ENCODE measurements at places on chromosomes 7 and 10.
A peak's percentile ranks its signal among the peaks of the same experiment; 100 is the strongest.

DNA sequence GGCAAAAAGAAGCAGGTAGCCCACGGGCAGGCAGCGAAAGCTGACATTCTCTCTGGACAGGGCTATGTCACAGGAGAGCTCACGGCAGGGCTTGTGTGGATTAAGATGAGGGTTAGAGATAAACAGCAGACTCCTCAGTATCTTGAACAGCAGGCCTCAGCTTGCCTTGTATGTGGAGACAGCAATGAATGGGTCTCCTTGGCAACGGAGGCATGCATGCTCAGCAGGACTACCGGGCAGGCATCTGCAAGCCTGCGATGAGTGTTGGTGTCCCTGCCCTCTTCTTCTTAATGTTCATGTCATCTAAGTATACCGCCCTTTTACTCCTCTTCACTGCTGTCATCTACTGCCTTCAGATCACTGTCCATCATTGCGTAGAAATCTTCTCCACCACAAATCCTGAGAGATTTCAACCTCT lies 81.9 kb upstream of the C1GALT1 start:
- peak; percentile 70 for DNase-seq

GRCh38 chr10:79231908-79232307 lies 115.4 kb upstream of the PPIF start:
- no peak for DNase-seq

- DNase-seq, result no peak
Measured at GRCh38 chr10:109327266-109327665, 596.0 kb downstream of the XPNPEP1 start.

GRCh38 chr7:100607111-100607510 lies 4.9 kb downstream of the PCOLCE start:
- no peak for DNase-seq

DNA sequence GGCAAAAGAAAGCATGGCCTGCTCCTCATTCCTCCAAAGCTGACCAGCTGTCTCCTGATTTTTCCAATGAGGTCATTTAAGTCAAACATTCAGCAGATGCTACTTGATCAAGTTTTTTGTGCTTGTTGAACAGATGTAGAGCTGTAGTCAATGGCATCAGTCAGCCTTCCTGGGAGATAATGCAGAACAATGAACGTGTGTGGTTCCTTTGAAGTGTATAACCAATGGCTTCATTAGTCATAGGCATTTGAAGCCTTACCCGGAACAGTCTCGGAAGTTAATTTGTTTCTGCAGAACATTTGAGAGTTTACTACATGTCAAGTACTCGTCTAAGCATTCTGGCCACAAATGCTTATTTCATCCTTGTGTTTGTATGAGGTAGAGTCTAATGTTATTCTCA lies 227.1 kb downstream of the ADRA2A start:
- no peak for DNase-seq

GRCh38 chr10:43458227-43458626 lies 21.3 kb downstream of the ZNF487 start:
- no peak for DNase-seq

GRCh38 chr10:114867365-114867764 lies 45.8 kb downstream of the FHIP2A start:
- DNase-seq, result no peak

GRCh38 chr7:157845203-157845835 lies 508.5 kb downstream of the DNAJB6 start:
- no peak for DNase-seq

GRCh38 chr10:26378861-26379294 lies 59.3 kb upstream of the APBB1IP start:
- no peak for DNase-seq

DNA sequence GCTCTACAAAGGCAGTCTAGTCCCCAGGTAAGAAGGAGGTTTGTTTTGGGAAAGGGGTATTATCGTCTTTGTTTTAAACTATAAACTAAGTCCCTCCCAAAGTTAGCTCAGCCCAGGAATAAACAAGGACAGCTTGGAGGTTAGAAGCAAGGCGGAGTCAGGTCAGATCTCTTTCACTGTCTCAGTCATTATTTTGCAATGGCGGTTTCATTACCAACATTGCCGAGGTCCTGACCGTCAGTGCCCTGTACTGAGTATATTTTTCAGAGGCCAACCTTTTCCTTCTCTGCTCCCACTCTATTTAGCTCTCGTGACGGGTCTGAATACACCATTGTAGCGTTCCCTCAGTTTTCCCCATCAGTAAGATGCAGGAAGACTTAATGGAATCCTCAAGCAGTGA lies 184.5 kb downstream of the PRKCQ start:
- DNase-seq, result no peak

GRCh38 chr7:107613948-107614347 lies 33.9 kb downstream of the BCAP29 start:
- DNase-seq, result no peak

DNA sequence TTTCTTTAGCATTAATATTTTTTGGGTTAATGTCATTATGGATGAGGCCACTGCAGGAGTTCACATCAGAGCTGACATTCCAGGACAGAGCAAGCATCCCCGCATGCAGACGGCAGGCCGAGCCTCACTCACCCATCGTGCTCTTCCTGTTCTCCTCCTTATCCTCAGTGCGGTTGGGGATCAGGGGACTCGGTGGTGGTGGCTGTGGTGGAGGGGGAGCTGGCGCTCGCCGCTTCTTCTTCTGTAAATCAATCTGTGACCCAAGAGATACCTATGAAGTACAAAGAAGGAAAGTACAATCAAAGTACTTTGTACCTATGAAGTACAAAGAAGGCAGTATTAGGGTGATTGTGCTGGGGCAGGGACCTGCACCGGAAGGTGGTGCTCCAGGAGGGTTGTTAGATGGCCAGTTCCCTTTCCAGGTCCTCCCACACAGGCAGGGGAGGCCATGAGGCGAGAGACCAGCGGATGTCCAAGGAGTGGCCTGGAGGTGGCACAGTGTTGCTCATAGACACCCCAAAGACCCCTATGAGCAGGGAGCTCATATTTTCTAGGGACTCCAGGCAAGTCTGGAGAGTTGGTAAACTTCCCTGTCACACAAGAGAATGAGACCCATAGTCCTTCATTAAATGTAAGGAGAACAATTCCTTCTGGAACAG lies 231.4 kb downstream of the COBL start:
- DNase-seq, result no peak

GRCh38 chr10:99976886-99977665 lies 32.7 kb downstream of the DNMBP start:
- DNase-seq, result no peak

DNA sequence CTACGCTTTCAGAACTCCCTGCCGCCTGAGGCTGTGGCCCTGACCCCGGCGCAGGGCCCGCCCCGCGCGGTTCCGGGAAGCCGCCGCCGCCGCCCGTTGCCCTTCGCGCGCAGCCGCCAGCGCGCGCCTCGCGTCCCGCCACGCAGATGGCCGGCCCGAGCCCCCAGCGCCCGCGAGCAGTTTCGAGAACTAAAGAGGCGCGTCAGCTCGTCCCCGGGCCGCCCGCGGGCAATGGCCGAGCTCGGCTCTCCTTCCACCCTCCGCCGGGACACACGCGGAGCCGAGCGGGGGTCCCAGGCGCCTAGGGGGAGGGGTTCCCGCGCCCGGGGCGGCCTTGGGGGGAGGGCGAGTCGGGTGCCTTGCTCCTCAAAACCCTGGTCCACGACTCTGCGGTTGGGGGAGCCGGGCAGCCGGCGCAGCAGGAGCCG lies 1.8 kb downstream of the HNRNPF start:
- no peak for DNase-seq

GRCh38 chr10:111747751-111748150 lies 435.8 kb downstream of the GPAM start:
- DNase-seq, result no peak

DNA sequence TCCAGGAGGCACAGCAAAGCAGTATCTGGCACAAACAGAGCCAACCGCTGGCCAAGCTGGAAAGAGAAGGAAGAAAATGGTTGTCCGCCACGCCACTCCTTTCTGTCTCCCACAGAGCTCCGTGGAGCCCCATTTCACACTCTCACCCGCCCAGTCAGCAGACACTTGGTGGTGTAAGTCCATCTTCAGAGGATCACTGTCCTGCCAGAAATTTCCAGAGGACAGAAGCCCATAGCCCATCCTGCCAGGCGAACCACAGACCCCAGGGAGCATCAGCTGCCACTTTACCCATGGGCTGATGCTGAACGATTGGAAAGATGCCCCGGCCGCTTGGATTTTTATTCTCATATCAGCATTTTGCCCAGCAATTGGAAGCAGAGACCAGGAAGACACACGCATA lies 144.7 kb upstream of the LYZL2 start:
- no peak for DNase-seq

DNA sequence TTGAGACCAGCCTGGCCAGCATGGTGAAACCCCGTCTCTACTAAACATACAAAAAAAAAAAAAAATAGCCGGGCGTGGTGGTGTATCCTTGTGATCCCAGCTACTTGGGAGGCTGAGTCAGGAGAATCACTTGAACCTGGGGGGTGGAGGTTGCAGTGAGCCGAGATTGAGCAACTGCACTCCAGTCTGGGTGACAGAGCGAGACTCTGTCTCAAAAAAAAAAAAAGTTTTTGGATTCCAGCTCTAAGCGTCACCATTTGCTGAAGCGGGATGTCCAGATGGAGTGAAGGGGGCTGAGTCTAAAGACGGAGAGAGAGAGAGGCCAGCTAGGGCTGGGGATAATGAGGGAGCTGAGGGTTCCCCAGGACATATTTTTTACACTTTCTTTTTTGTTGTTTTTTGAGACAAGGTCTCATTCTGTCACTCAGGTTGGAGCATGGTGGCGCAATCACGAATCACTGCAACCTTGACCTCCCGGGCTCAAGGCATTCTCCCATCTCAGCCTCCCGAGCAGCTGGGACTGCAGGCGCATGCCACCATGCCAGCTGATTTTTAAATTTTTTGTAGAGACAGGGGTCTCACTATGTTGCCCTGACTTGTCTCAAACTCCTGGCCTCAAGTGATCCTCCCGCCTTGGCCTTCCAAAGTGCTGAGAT lies 9.4 kb upstream of the HK1 start:
- DNase-seq, result no peak

GRCh38 chr10:73908853-73909539 lies 1.9 kb upstream of the PLAU start:
- DNase-seq, result peak; percentile 20

DNA sequence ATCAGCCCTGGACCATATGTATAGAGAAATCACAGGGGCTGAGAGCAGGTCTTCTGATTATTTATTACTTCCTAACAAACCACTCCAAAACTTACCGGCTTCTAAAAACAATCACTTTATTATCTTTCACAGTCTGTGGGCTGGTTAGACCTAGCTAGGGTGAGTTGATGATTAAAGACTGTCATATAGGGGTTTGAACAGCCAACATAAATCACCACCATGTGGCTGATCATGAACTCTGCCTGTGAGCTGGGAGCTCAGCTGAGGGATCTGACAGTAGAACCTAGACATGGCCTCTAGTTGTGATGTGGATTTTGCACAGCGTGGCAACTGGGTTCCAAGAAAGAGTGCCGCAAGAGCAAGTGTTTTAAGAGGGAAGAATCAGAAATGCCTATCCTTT lies 305.4 kb downstream of the CSTF2T start:
- no peak for DNase-seq

DNA sequence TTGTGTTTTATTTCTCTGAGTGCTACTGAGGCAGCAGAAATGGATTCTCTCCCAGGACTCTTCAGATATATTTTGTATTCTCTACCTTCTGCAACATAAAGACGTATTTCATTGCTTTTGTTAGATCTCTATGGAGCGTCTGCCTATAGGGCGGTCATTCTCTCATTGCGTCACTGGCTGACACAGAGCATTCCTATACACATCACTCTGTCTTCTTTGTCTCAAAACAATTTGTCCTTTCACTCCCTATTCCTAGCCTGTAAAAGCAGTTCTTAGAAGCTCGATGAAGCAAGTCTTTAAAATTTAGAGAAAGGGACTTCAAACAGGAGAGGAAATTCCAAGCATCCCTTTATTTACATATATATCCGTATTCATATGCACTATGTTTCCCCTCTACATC lies 120.6 kb downstream of the CPED1 start:
- DNase-seq, result no peak

DNA sequence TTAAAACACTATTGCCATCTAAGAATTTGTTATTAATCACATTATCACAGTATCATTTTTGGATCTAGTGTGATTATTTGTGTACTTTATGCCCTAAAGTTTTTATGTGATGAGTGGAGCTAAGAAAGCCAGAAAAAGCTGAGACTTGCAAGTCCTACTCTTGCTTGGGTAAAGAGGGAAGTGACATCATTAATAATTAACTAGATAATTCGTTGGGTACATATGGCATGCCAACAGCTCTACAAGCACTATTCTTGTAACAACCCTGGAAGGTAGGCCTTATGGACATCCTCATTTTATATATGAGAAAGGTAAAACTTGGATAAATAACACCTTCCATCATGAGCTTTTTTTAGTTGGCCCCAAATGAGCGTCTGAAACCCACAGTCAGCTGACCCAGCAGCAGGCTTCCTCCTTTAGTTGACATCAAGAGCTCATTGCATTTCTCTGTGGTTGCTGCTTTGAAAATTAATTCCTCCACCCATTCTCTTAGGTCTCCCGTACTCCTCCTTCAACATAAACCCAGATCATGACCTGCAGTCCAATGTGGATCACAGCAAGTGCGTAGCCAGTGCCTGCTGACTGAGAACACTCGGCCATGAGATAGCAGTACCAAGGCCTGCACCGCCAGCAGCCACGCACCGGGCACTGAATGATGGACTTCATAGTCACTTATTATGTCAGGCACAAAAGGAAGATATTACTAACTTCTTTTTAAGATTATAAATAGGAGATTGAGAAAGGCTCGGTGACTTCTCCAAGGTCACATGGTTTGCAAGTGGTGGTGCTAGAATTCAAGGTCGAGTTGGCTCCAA lies 292.0 kb upstream of the AOAH start:
- DNase-seq, result no peak

GRCh38 chr7:133552079-133552478 lies 299.2 kb downstream of the EXOC4 start:
- no peak for DNase-seq

DNA sequence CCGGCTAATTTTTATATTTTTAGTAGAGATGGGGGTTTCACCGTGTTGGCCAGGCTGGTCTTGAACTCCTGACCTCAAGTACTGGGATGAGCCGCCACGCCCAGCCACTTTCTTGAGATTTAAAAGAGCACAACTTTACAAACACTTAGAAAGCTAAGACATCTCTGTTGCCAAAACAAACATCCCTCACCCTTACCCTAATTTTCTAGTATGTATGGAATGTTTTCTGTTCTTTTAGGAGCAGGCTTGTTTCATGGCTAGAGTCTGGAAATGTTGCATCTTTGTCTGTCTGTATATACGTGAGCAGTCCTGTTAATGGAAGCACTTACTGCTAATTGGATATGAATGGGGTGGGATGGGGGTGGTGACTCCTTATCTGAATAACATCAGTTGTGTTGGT lies 2.9 kb downstream of the OLAH start:
- DNase-seq, result no peak

Measured in DMS153 (cell line).